Hematopoietic multipotent progenitor cell (in vitro differentiated cells): ENCODE measurements at places on chromosomes 7 and 10. TPM values are rescaled to one million over a fixed set of nuclear protein-coding genes. Genes with fewer than 3 reads are reported as not detected.

Gene ITPRID1
- total RNA-seq, result not detected

GRCh38 chr10:93954299-93954698 lies 39.4 kb upstream of the PLCE1 start:
- no peak for DNase-seq

DNA sequence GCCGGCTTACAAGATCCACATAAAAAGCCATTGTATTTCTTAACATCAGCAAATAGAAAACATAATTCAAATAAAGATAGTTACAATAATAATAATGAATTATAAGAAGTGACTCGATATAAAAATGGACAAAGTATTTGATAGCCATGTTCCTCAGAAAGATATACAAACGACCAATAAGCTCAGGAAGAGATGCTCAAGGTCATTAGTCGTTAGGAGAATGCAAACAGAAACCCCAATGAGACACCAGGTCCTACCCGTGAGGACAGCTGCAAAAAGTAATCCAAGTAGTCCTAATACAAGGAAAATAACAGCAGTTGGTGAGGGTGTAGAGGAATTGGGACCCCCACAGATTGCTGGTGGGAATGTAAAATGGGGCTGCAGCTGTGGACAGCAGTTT lies 54.2 kb upstream of the INPP5A start:
- no peak for DNase-seq

DNA sequence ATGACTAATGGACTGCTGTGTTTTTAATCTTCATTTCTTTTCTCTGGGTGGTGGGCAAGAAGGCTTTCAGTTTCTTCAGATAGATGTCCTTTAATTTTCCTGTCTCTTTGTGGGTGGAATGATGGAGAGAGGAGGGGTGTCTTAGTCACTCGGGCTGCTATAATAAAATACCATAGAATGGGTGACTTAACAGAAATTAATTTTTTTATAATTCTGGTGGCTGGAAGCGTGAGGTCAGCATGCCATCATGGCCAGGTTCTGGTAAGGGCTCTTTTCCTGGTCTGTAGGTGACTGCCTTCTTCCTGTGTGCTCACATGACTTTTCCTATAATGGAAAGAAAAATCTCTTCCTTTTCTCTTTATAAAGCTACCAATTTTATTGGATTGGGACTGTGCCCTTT lies 6.3 kb downstream of the RSBN1L start:
- DNase-seq, result no peak

GRCh38 chr7:21353388-21353780 lies 74.5 kb upstream of the SP4 start:
- DNase-seq, result no peak

- no peak for DNase-seq
These were observed 21.6 kb downstream of the AGAP3 start for GRCh38 chr7:151107882-151108281.
